ENCODE measurements at places on chromosomes 5 and 9. TPM values are rescaled to one million over a fixed set of nuclear protein-coding genes. Genes with fewer than 3 reads are reported as not detected.

- no peak for DNase-seq
These were observed 5.6 kb downstream of the RAD23B start for GRCh38 chr9:107288701-107289100.

NR2F1 gene
- 18.4 TPM for total RNA-seq

DNA sequence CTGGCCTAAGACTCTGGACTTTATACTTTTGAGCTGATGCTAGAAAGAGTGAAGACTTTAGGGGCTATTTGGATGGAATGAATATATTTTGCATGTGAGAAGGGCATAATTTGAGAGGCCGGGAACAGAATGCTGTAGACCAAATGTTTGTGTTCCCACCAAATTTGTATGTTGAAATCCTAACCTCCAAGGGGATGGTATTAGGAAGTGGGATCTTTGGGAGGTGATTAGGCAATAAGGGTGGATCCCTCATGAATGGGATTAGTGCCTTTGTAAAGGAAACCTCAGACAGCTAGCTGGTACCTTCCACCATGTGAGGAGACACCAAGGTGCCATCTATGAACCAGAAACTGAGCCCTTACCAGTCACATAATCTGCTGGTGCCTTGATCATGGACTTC is 165.1 kb upstream of the S1PR3 start:
- no peak for DNase-seq

GRCh38 chr5:168851902-168852321 is 272.7 kb upstream of the PANK3 start:
- no peak for DNase-seq

DNA sequence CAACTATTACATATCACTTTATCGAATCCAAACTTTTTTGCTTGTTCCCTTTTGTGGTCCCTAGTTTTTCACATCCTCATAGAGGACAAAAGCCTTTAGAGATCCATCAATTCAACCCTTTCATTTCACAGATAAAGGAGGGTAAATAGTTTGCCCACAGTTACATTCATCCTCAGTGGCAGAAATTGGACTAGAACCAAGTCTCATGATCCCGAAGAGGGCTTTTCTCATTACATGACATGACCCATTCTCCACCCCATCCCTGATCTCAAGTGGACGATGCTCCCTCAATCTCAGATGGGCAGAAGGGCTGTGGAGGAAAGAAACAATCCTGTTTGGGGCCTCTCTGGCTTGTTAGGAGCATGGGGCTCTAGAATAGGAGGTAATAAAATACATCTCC is 23.1 kb downstream of the TICAM2 start:
- DNase-seq, result no peak

DNA sequence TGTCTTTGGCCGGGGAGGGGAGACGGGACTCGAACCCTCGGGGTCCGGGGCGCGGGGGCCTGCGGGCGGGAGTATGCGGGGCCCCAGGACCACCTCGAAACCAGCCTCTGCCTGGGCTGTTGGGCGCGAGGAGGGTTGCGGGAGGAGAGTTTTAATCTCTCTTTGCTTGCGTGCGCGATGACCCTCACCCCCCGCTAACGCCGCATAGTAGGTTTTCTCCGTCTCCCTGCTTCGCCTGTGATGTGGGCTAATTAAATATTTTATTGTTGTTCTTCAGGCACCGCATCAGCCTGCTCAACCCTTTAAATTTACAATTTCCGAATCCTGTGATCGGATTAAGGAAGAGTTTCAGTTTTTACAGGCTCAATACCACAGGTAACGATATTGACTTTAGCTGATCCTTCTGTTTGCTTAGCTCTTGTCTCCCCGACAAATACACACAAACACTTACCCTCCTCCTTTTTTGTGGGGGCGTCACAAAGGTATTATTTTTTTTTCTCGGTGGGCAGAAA is 1.7 kb downstream of the TLE4 start:
- DNase-seq, result no peak

- no peak for DNase-seq
These were observed 100.4 kb upstream of the ZNF618 start for GRCh38 chr9:113775749-113776148.

DNA sequence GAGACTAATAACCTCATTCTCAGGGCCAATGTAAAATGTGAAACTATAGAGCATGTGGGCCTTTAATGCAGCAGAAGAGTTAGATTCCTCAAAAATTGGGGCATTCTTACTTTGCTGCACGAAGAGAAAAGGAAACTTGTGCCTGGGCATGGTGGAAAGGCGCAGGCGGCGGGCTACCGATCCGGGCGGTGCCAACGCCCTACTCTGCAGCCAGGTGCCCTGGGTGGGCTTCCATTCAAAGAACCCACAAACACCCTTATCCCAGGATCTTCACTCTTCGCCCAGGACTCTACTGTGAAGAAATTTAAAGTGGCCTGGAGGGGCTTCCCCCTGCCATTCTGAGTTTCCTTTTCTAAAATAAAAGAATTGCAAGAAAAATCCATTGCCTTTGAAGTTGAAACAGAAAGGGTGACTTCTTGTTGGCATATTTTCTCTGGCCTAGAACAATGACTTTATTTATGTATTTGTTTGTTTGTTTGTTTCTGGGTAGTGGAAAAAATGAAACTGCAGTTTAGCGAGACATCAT is 124.9 kb downstream of the TMEM161B start:
- no peak for DNase-seq

- no peak for DNase-seq
These were observed 46.7 kb upstream of the MAMDC2 start for GRCh38 chr9:69996967-69997366.

SLC45A2 gene
- not detected for total RNA-seq

DNA sequence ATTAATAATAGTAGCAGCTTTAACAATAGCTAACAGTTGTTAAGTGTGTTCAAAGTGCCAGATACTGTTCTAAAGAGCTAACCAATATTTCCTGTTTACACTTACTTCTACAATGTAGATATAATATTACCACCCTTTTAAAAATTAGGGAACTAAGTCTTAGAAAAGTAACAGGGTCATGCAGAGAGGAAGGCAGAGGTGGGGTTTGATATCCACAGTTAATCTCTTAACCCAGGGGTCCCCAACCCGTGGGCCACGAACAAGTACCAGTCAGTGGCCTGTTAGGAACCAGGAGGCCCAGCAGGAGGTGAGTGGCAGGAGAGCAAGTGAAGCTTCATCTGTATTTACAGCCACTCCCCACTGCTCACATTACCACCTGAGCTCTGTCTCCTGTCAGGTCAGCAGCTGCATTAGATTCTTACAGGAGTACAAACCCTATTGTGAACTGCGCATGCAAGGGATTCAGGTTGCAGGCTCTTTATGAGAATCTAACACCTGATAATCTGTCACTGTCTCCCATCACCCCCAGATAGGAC is 89.1 kb downstream of the ACTL7B start:
- DNase-seq, result no peak

SLC46A2 gene
- total RNA-seq, result not detected

AQP7 gene
- total RNA-seq, result not detected

SAXO1 gene
- not detected for total RNA-seq

LIX1 gene
- not detected for total RNA-seq

DNA sequence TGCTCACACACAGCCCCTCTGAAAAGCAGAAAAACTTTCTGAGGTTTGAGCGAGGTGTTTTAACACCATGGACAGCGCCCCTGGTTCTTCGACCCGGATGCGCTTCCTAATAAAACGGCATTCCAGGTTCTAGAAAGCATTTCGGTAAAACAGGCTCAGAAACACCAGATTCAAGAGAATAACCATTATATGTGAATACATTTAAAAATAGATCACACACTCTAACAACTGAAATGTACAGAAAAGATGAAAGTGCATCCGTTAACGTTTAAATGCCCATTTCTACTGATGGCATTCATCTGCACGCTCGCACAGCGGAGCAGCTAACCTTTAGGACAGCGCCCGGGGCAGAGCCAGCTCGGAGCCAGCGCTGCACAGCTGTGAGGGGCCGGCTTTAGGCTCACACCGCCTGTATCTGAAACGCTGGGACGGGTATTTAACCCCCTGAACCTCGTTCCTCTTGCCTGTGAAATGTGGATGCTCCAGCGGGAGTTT is 26.3 kb upstream of the TENT4A start:
- DNase-seq, result peak; percentile 30

CMBL gene
- 13.5 TPM for total RNA-seq

DNA sequence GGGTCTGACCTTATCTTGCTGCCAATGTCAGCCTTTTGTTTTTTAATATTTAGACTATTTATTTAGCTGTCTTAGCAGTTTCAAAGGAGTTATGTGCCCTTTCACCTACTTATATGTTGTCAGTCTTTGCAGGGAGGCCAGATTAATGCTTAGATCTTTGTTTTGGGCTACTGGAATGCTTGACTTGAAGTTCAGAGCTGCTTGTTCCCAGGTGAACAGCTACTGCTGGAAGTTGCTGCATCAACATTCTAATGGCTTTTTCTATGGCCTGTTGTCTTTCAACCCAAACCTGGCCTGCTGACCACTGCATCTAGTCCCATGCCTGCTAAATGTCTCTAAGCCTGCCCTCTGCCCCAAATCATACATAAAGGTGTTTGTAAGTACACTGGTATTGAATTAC is 3.0 kb downstream of the SLC22A5 start:
- no peak for DNase-seq

CYLC2 gene
- not detected for total RNA-seq

POU5F2 gene
- 0.58 TPM for total RNA-seq

LRRC14B gene
- not detected for total RNA-seq

- no peak for DNase-seq
These were observed 154.9 kb upstream of the DAPK1 start for GRCh38 chr9:87342743-87343142.

KLHL9 gene
- total RNA-seq, result 19.0 TPM

HMGXB3 gene
- total RNA-seq, result 33.7 TPM

CDKN2A gene
- not detected for total RNA-seq

DNA sequence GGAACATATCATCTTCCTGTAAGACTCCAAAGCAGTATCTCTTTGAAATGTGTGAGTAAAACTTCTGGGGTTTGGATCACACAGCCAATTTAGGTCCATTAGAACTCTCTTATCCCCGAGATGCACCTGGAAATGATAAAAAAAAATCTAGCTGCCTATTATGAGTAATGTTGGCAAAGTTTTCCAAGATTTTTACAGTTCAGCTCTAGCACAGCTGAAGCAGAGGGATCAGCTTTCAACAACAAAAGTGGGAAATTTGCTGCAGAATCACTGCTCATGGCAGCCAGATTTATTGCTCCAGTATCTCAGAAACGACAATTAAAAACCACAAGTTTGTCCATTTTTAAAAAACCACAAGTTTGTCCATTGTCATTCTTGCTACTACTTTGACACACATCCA is 292.2 kb downstream of the IRX2 start:
- DNase-seq, result no peak

- DNase-seq, result no peak
These were observed 2.9 kb upstream of the RNF130 start for GRCh38 chr5:180074462-180074861.

DNA sequence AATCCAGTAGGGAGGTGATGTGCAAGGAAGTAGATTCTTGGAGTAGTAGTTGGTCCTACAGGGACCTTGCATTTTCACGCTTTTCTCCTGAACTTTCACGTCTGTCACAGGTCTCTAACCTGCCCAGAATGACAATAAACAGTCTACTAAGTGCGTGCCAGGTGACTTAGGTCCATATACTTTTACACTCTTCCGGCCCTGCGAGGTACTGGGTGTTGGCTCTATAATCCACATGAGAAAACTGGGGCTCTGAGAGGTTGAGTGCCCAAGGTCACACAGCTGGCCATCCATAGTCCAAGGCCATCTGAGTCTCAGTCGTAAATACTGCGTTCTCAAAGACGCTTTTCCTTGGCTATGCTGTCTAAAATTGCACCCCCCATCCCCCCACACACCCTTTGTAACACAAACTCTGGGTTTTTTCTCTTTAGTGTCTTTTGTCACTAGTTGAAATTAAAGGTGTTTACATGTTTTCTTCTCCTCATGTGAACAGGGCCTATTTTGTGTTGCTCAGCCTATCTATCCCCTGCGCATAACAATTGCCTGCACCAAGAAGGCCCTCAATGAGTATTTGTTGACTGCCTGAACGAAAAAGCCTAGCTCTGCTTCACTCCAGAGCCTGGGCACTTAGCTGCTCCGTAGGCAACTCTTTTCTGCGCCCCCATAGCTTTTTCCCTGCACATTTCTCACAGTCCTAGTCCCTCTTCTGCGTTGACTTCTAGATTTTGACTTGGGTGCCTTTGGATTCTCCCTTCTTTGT is 943 bp downstream of the SFXN1 start:
- no peak for DNase-seq

DNA sequence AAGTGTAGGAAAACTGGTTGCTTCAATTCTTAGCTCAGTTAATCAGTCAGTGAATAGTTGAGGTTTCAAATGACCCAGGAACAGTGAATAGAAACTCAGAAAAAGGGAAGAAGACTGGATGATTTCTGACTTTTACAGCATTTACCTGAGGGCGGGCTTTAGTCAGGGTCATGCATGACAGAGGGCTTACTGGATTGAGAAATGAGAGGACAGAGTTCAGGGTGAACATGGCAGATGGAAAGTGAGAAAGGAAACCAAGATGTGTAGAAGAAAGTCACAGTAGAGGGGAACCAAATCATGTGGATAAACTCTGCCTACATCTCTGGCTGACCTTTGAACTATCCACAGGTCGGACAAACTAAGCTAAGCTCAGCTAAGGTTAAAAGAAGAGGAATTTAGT is 596.0 kb downstream of the SEMA5A start:
- DNase-seq, result no peak

DNA sequence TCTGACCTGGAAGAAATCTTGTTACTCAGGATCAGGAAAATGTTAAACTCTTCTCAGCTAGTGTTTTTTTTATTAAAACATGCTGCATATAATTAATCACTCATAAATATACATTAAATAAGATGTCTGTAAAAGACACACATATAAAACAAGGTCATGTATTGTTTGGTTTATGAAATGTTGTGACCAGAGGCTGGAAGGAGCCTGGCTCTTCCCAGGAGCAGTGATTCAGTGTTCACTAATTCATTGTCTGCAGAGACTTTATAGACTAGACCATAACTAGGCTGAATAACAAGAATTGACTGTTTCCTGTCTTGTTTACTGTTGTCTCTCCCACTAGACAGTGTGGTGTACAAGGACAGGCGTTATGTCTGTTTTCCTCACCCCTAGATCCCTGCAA is 49.1 kb upstream of the ANKRD55 start:
- no peak for DNase-seq

CAST gene
- 295 TPM for total RNA-seq

DNA sequence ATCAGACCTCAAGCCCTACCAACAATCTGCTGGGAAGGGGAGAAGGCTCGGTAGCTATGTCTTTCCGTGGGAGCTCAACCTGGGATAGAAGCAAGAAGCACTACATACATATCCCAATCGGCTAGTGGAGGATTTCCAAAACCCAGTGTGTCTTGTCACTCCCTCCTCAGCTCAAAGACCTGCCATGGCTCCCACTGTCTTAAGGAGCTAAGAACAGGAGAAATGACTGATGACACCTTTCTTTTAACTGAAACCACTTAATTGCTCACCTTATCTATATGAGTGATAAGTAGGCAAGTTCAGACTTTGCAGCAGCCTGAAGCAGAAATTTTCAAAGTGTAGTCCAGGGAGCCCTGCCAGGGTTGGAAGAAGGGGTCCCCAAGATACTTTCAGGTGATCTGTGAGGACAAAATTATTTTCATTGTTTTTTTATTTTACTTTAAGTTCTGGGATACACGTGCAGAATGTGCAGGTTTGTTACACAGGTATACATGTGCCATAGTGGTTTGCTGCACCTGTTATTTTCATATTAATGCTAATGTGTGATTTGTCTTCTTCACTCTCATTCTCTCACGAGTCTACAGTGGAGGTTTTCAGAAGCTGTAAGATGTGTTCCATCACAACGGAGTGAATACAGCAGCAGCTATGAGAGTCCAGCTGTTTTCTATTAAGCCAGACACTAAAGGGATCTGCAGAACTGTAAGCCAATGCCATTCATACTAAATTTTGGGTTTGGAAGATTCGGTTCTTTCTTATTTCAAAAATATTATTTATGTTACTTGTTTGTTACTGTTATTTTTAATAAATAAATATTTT is 41.4 kb downstream of the PAX5 start:
- no peak for DNase-seq

Measured in NCI-H460 (cell line).